ENCODE measurements at places on chromosomes 13 and 19.

DNA sequence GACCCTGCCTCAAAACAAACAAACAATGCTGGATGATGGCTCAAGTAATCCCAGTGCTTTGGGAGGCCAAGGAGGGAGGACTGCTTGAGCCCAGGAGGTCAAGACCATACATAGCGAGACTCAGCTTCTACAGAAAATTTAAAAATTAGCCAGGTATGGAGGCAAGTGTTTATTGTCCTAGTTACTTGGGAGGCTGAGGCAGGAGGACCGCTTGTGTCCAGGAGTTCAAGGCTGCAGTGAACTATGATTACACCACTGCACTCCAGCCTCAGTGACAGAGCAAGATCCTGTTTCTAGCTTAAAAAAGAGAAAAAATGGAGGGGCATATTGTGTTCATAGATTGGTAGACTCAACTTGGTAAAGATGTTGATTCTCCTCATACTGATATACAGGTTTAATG lies 36.2 kb downstream of the KPNA3 start:
- DNase-seq = no peak

DNA sequence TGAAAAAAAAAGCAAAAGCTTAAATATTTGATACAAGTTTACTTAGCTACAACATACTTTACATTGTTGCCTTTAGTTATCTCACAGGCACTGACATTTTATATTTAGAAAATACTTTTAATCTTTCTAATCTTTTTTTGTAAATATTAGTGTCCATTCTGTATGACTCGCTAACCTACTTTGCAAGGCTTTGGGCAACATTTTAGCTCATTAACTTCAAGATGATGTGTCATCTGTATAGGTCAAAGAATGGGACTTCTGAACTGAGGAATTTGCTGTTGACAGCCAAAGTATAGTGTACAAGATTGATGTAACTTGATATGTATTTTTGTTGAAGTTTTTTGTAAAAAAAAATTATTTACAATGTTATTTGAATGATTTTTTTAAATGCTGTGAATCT lies 2.7 kb upstream of the C1QTNF9 start:
- DNase-seq = no peak

DNA sequence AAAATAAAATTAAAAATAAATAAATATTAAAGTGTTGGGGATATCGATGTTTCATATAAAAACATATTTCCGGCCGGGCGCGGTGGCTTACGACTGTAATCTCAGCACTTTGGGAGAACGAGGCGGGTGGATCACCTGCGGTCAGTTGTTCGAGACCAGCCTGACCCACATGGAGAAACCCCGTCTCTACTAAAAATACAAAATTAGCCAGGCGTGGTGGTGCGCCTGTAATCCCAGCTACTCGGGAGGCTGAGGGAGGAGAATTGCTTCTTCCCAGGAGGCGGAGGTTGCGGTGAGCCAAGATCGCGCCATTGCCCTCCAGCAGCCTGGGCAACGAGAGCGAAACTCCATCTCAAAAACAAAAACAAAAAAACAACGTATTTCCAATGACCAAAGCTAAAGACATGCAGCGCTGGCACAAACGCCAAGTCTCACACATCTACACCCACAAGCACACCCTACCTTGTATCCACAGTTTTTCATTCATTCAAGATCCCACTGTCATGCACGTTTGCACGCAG lies 907 bp downstream of the ZNF569 start:
- no peak for DNase-seq

GRCh38 chr13:46015366-46015765 lies 37.2 kb downstream of the ZC3H13 start:
- DNase-seq = no peak

GRCh38 chr13:113048766-113049165 lies 56.8 kb upstream of the F7 start:
- DNase-seq = no peak

- DNase-seq = no peak
Observed at GRCh38 chr19:29620931-29621351, 14.9 kb downstream of the POP4 start.

DNA sequence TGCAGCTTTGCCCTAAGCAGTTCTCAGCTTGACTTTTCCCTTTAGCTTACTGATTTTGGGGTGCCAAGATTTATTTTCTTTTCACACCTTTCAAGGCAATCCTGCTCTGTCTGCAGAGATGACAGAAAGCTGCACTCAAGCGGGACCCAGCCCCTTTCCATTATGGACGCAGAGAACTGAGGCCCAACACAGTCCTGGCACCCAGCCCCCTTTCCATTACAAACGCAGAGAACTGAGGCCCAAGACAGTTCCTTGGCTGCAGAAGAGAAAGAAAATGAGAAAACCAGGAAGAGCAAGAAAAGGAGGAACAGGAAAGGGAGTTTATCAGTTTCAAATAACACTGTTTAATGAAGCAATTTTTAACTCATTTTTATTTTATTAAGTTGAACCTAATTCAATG lies 36.8 kb upstream of the ATP11A start:
- DNase-seq = no peak

DNA sequence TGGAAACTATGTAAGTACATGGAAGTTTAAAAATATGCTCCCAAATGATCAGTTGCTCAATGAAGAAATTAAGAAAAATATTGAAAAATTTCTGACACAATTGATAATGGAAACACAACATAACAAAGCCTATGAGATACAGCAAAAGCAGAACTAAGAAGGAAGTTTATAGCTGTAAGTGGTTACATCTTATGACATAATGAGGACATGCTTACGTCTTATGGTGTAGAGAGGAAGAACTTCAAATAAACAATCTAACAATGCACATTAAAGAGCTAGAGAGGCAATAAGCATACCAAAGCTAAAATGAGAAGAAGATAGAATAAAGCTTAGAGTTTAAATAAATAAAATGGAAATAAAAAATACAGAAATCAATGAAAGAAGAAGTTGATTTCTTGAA lies 50.0 kb upstream of the CEACAM21 start:
- no peak for DNase-seq

DNA sequence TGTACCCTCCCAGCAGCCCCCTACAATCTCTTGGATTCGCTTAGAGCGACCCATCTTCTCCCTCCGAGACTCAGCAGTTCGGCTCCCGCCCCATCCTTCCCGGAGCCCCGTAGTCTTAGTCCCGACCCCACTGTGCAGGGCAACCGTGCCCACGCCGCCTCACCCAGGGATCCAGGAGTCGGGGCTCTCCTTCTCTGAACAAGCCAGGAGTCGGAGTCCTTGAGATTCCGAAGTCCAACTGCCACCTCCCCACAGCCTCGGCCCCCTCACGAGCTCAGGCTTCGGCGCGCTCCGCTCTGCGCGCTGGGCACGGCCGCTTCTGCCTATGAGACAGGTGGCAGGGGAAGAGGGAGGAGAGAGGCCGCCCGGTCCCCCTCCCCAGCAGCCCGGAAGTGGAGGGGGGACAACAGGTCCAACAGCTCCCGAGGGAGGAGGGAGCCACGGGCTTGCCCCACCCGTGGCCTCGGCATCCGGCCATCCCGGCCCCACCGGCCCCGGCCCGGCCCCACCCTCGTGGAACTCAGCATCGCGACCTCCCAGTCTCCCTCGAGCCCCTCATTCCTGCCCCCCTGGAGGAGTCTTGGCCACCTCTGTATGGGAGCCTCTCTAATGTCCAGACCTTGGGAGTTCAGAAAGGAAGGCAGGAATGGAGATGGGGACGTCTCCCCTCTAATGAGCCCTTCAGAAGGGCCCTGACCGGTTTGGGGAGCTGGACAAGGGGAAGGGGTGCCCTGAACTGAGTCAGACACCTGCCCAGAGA lies at the start of gene PHLDB3:
TSS of gene PHLDB3 (minus strand) at position 321 of the 760 bp plus-strand sequence. CDS start 628 bp downstream, outside the sequence.
- DNase-seq = peak; percentile 17

- no peak for DNase-seq
Observed at GRCh38 chr13:113630804-113631203, 27.2 kb downstream of the ATP4B start.

DNA sequence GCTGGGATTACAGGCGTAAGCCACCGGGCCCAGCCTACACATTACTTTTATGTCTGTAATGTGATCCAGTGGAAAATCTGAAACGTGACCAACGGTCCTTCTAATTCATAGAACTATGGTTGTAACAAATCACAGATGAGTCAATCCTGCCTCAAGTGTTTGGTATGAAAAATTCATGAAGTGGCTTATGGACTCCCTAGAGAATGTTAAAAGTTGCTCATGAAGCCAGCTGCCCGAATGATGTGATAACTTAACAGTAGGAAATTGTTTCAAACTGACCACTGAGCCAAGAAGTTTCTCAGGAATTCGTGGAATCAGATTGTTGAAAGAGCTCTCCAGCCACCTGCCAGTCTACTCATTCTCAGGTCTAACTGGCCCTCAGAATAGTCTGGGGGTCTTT lies 59.4 kb upstream of the FARP1 start:
- DNase-seq = peak; percentile 95

DNA sequence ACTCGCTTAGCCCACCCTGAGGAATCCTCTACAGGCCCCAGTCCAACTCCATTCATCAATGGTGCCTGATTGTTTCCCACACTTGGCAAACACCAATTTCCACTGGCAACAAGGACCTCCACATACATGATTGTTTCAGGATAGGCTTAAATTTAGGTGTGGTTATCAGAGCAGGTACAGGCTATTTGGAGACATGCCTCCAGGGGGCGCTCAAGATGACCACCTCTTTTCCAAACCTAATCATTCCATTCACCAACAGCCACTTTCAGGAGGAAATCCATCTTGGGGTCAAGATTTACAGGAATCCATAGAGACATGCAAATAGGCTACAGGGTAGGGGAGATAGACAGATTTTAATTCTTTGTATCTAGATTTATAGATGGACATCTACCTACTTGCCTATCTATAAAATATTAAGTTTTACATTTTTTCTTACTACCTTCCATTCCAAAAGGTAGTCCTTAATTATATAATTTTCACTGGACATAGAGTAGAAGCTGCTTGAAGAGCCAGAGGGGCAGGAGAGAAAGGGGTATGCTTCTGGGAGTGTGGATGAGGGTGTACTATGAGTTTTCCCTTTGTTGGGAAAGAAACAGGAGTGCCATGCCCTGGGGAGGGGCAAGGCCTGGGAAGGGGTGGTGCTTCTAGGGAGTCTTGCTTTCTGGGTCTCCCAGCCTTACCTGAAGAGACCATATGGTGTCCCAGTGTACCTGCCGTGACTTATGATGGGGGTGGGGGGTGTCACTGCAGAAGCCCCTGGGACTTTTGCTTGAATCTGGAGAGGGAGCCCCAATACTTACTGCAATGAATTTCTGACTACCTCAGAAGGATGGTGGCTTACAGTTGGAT lies 14.1 kb upstream of the PCDH8 start:
- no peak for DNase-seq

- DNase-seq = no peak
Observed at GRCh38 chr19:40689339-40690049, 957 bp downstream of the NUMBL start.

- no peak for DNase-seq
Observed at GRCh38 chr13:99809926-99810325, 161.6 kb downstream of the ZIC5 start.

- no peak for DNase-seq
Observed at GRCh38 chr19:7492142-7492541, 3.3 kb upstream of the PEX11G start.

DNA sequence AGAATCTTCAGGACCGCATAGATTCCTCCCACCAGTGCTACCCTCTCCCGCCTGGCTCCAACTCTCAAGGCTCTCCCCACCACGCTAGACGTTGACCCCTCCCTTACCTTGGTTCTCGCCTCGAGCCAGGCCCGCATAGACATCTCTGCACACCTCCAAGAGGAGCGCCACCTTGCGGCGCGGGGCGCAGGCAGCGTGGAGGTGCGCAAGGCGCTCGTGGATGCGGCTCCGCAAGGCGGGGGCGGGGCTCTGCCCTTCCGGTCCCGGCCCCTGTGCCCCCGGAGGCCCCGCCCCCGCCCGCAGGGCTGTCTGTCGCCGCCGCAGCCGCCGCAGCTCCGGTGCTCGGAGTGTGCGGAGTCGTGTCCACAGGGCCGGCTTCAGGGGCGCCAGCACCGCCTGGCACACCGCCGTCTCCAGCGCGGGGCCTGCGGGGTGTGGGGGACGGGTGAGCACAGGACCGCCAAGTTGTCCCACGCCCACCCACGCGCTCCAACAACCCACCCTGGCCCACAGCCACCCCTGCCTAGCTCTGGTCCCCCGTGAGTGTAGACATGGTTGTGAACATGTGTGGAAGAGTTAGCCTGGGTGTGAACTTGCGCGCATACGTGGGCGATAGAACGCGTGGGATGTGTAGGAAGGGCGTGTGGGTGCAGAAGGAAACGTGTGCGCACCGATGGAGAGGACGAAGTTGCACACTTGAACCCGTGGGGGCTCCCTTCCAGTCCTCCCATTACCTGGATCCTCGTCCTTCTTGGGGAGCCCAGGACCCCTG lies 8.1 kb downstream of the RINL start:
- DNase-seq = no peak

GRCh38 chr13:48790199-48790598 lies 136.5 kb downstream of the CYSLTR2 start:
- no peak for DNase-seq

DNA sequence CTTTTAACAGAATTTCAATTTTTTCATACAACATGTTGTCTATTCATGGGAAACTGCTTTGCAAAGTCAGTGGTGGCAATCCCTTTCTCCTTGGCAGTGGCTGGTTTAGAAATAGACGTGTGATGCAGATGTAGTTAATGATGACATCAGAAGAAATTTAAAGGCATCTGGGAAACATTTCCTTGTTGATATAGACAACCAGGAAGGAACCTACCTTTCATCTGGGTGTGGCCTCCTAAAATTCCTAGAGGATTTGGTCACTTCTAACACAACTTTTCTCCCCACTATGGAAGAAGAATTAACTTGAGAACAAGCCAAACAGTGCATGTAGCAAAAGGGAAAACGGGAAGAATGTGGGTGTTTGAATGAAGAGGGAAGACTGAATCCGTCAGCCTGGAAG lies 102.8 kb downstream of the EFNB2 start:
- no peak for DNase-seq

GRCh38 chr19:18231775-18232174 lies 5.5 kb upstream of the PDE4C start:
- no peak for DNase-seq

DNA sequence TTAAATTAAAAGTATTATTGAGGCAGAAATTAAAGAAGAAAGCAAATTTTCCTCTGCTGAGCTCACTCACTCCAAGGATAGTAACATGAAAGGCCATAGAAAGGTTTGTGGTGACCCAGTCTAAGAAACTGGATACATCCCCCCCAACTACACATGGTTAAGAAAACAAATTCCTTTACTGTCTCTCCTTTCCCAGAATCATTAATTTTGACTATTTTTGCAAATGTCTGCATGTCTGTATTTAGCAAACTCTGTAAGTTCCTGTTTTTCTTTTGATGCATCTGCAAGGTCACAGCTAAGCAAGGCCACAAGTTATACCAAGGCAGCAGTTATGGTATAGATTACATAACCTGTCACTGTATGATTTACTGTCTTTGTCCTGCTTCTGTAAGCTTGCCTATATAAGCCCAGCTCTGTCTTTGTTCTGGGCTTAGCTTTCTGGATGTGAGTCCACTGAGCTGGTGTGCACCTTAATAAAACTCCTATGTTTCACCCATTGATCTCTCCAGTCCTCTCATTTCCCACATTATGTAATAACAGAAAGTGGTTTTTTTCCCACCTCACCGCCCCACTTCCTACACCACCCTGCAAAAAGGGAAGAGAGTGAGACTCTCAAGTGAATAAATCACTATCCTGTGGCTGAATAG lies 8.5 kb upstream of the ZNF83 start:
- no peak for DNase-seq
